Epithelial cell of umbilical artery (primary cell): ENCODE measurements at places on chromosomes 5 and 9. TPM values are rescaled to one million over a fixed set of nuclear protein-coding genes. Genes with fewer than 3 reads are reported as not detected.

Gene SLC6A3
- total RNA-seq, result under 0.01 TPM in 1 of 2 replicates, not detected in the other

Gene KCNV2
- total RNA-seq, result not detected in 2 replicates

Gene LCN15
- total RNA-seq, result not detected in 2 replicates

Gene AFAP1L1
- total RNA-seq, result 54.0 and 70.5 TPM in 2 replicates

Gene NAIF1
- 7.6 and 9.4 TPM in 2 replicates for total RNA-seq

Gene HAND1
- total RNA-seq, result not detected in 2 replicates

Gene GNAQ
- total RNA-seq, result 33.1 and 41.3 TPM in 2 replicates

Gene PCDHA4
- 0.32 and 0.61 TPM in 2 replicates for total RNA-seq

Gene TMC1
- 1.6 and 3.2 TPM in 2 replicates for total RNA-seq

Gene IL9
- total RNA-seq, result not detected in 2 replicates

Gene SEMA6A
- 0.15 and 0.32 TPM in 2 replicates for total RNA-seq

Gene ORM2
- total RNA-seq, result not detected in 2 replicates

Gene FGF10
- not detected in 2 replicates for total RNA-seq

Gene OTP
- total RNA-seq, result not detected in 2 replicates

Gene PCDHGC5
- 0.32 TPM in 1 of 2 replicates, not detected in the other for total RNA-seq

Gene C9orf153
- under 0.01 TPM in 1 of 2 replicates, not detected in the other for total RNA-seq

Gene PIP5K1B
- total RNA-seq, result 0.32 TPM in 1 of 2 replicates, not detected in the other

Gene SAXO1
- total RNA-seq, result not detected in 2 replicates

Gene IRF1
- 6.2 and 14.4 TPM in 2 replicates for total RNA-seq

Gene IRX2
- total RNA-seq, result not detected in 2 replicates

Gene BTNL8
- not detected in 2 replicates for total RNA-seq
